ENCODE measurements at places on chromosomes 11 and 22.

GRCh38 chr11:125343718-125344131, 152.3 kb downstream of the FEZ1 start:
- DNase-seq = no peak

DNA sequence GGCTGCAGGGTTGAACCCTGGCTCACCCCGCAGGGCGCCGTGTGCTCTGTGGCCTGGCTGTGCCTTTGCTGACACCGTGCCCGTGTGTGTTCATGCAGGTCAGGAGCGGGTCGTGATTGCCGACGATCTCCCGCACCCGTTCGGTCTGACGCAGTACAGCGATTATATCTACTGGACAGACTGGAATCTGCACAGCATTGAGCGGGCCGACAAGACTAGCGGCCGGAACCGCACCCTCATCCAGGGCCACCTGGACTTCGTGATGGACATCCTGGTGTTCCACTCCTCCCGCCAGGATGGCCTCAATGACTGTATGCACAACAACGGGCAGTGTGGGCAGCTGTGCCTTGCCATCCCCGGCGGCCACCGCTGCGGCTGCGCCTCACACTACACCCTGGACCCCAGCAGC, 47.0 kb upstream of the PPP6R3 start:
- DNase-seq = no peak

DNA sequence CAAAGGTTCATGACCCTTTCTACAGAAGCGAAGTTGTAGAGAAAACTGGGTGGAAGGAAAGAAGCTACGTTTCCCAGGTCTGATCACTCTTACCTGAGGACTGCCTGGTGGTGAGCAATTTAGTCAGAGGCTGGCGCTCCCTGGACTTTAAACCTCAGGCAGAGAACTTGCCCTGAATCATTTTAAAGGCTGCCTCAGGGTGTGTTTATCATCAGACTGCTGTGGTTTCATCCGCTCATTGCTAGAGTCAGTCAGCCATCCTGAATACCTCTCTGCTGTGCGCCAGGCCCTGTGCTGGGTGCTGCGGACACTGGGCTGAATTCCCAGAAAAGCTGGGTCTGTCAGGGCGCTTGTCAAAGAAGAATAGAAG, 2.7 kb downstream of the DTX4 start:
- no peak for DNase-seq

GRCh38 chr11:86999388-86999787, 38.3 kb upstream of the TMEM135 start:
- no peak for DNase-seq

GRCh38 chr11:12922980-12923507, 86.1 kb upstream of the RASSF10 start:
- no peak for DNase-seq

DNA sequence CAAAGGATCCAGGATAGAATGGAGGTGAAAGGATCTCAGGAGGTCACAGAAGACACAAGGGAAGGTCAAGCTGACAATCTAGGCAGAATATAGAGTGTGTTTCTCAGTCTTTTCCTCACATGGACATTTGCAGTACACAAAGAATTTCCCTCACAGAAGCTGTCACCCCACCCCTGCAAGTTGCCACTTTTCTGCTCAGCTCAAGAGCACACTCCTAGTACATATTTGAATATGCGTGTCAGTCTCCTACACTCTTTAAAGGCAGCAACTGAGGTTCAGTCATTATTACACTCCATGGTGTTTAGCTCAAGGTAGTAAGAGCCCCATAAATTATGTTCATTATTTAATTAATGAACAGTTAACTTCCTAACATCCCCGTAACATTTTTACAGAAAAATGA, 59.1 kb downstream of the ETS1 start:
- no peak for DNase-seq

- DNase-seq = no peak
These were observed 336.7 kb downstream of the DDX10 start for GRCh38 chr11:109001585-109001984.

- no peak for DNase-seq
These were observed 10.7 kb downstream of the DGCR8 start for GRCh38 chr22:20090730-20091240.

Data from HTR-8/SVneo (cell line).